ENCODE measurements at places on chromosomes 4 and X. TPM values are rescaled to one million over a fixed set of nuclear protein-coding genes. Genes with fewer than 3 reads are reported as not detected.

The SPANXN3 gene
- total RNA-seq: not detected

The FABP2 gene
- not detected for total RNA-seq

The PLP1 gene
- total RNA-seq: 5.3 TPM

The ANK2 gene
- total RNA-seq: 20.8 TPM

The DMRTC1 gene
- total RNA-seq: not detected

The FAAH2 gene
- 7.2 TPM for total RNA-seq

The GUCY1A1 gene
- 8.6 TPM for total RNA-seq

The OPHN1 gene
- 5.8 TPM for total RNA-seq

The AWAT2 gene
- not detected for total RNA-seq

The KDM6A gene
- 28.3 TPM for total RNA-seq

The PLS3 gene
- total RNA-seq: 148 TPM

The ASB5 gene
- total RNA-seq: 4.0 TPM

The NR3C2 gene
- 5.3 TPM for total RNA-seq

The SPANXC gene
- total RNA-seq: not detected

The PJA1 gene
- 17.8 TPM for total RNA-seq

The FAM236B gene
- not detected for total RNA-seq

The IGFBP7 gene
- total RNA-seq: 50.8 TPM

Data from esophagus squamous epithelium (tissue), 5 donors.